ENCODE measurements at places on chromosomes 16 and 17. TPM values are rescaled to one million over a fixed set of nuclear protein-coding genes. Genes with fewer than 3 reads are reported as not detected.

The RAB37 gene
- 0.66 TPM for total RNA-seq

The BAIAP3 gene
- 1.2 TPM for total RNA-seq

The SRSF2 gene
- total RNA-seq: 245 TPM

The ICAM2 gene
- total RNA-seq: 6.8 TPM

The ARL5C gene
- total RNA-seq: not detected

The KCTD5 gene
- total RNA-seq: 19.8 TPM

The NKD1 gene
- 3.3 TPM for total RNA-seq

- no peaks in the 10 kb centered on the region for H3K27me3 ChIP-seq
- H3K27ac ChIP-seq: no peak overlapping the region
- H3K4me1 ChIP-seq: no peaks in the 10 kb centered on the region
- H3K36me3 ChIP-seq: no peaks in the 10 kb centered on the region
- no peak for DNase-seq
These were observed 26.6 kb upstream of the KCNG4 start for GRCh38 chr16:84266451-84266850.

DNA sequence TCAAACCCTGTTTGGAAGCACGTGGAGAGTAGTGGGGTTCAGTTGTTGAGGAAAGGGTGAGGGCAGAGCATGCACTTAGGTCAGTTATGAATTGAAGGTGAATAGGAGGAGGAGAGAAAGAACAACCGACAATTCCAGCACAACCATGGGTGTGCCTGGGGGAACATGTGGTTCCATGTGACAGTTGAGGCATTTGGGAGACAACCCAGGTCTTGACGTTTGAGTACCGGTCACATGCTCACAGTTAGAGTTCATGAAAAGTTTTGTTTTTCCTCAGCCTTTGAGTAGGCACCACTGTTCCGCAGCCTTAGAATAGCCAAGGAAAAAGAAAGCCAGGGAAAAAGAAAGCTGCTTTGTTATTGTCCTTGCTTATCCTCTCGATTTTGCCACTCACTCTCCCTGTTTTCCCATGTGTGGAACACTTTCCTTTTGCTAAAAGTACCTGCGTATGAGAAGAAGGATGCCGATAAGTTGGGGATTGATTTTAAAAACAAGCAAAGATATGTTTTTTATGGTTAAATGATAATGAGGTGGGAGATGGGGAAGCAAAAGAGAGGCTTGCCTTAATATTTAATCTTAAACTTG is 25.6 kb upstream of the ABCC11 start:
- no peaks in the 10 kb centered on the region for H3K27me3 ChIP-seq
- no peaks in the 10 kb centered on the region for H3K36me3 ChIP-seq
- H3K4me1 ChIP-seq: no peaks in the 10 kb centered on the region
- peak; percentile 26 for DNase-seq
- H3K4me3 ChIP-seq: no peak overlapping the region

- peaks cover 33% of the 10 kb centered on the region for H3K4me1 ChIP-seq
- no peak overlapping the region for H3K4me3 ChIP-seq
- DNase-seq: peak; percentile 84
- H3K27ac ChIP-seq: no peak overlapping the region
- H3K36me3 ChIP-seq: no peaks in the 10 kb centered on the region
These were observed 28.3 kb downstream of the MSI2 start for GRCh38 chr17:57284583-57284982.

DNA sequence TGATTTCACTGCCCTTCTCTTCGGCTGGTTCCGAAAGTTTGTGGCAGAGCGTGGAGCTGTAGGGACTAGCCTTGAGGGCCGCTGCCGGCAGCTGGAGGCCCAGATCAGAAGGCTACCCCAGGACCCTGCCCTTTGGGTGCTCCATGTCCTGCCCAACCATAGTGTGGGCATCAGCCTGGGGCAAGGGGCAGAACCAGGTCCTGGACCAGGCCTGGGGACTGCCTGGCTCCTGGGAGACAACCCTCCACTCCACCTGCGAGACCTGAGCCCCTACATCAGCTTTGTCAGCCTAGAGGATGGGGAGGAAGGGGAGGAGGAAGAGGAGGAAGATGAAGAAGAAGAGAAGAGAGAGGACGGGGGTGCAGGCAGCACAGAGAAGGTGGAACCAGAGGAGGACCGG is 856 bp upstream of the CXCL16 start:
- peaks cover 5% of the 10 kb centered on the region for H3K4me1 ChIP-seq
- H3K36me3 ChIP-seq: no peaks in the 10 kb centered on the region
- no peak for DNase-seq
- no peak overlapping the region for H3K27ac ChIP-seq
- H3K27me3 ChIP-seq: no peaks in the 10 kb centered on the region

DNA sequence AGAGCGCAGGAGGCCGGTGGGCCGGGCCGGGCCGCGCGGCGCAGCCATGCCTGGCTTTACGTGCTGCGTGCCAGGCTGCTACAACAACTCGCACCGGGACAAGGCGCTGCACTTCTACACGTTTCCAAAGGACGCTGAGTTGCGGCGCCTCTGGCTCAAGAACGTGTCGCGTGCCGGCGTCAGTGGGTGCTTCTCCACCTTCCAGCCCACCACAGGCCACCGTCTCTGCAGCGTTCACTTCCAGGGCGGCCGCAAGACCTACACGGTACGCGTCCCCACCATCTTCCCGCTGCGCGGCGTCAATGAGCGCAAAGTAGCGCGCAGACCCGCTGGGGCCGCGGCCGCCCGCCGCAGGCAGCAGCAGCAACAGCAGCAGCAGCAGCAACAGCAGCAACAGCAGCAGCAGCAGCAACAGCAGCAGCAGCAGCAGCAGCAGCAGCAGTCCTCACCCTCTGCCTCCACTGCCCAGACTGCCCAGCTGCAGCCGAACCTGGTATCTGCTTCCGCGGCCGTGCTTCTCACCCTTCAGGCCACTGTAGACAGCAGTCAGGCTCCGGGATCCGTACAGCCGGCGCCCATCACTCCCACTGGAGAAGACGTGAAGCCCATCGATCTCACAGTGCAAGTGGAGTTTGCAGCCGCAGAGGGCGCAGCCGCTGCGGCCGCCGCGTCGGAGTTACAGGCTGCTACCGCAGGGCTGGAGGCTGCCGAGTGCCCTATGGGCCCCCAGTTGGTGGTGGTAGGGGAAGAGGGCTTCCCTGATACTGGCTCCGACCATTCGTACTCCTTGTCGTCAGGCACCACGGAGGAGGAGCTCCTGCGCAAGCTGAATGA is 606 bp downstream of the THAP11 start:
- H3K27me3 ChIP-seq: no peaks in the 10 kb centered on the region
- H3K4me3 ChIP-seq: peak overlapping the region; percentile 85
- peak overlapping the region; percentile 98 for H3K27ac ChIP-seq
- DNase-seq: peak; percentile 56
- no peaks in the 10 kb centered on the region for H3K36me3 ChIP-seq

DNA sequence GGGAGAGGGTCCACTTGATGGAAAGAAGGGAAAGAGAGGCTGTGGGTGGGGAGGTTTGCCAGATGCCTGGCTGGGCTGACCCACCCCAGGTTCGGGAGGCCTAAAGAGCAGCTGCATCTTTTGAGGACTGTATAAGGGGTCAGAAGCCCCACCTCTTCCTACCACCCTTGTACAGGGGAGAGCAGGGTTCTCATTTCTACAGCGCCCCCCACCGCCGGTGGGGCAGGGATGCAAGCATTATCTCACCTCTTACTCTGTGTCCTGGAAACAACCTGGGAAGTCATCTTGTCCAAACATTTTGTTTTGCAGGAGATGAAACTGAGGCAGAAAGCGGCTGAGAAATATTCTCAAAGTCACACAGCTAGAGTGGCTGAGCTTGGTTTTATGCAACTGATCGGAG is 22.5 kb upstream of the CCDC182 start:
- no peaks in the 10 kb centered on the region for H3K36me3 ChIP-seq
- H3K27me3 ChIP-seq: no peaks in the 10 kb centered on the region
- no peaks in the 10 kb centered on the region for H3K4me1 ChIP-seq
- H3K27ac ChIP-seq: no peak overlapping the region

- H3K36me3 ChIP-seq: no peaks in the 10 kb centered on the region
- H3K27me3 ChIP-seq: no peaks in the 10 kb centered on the region
- no peak overlapping the region for H3K27ac ChIP-seq
These were observed 808 bp upstream of the ALOX15 start for GRCh38 chr17:4642286-4642685.

- H3K27ac ChIP-seq: no peak overlapping the region
- no peaks in the 10 kb centered on the region for H3K36me3 ChIP-seq
- no peak overlapping the region for H3K4me3 ChIP-seq
- no peak for DNase-seq
- no peaks in the 10 kb centered on the region for H3K4me1 ChIP-seq
These were observed 13.2 kb upstream of the NAGPA start for GRCh38 chr16:5046914-5047313.

- peaks cover 3% of the 10 kb centered on the region for H3K4me1 ChIP-seq
- no peak overlapping the region for H3K27ac ChIP-seq
- H3K27me3 ChIP-seq: no peaks in the 10 kb centered on the region
- H3K4me3 ChIP-seq: no peak overlapping the region
- no peaks in the 10 kb centered on the region for H3K36me3 ChIP-seq
These were observed 186.2 kb downstream of the RBFOX3 start for GRCh38 chr17:79424471-79425185.

DNA sequence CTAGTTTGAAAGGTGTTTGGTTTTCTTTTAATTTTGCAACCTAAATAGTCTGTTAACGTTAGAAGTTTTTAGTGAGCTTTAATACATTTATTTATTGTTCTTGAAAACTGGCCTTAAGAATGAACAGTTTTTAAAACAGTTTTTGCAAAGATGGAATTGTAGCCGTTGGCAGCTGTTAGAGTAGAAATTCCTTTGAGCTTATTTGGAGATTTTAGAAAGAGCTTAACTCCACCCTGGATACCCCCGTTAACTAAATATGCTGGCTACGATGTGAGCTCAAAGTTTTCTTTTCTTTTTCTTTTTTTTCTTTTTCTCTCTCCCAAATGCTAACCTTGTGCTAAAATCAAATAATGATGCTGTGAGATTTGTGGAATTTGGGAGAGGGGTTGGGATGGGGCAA is 75.2 kb downstream of the COX10 start:
- no peak overlapping the region for H3K27ac ChIP-seq
- H3K27me3 ChIP-seq: no peaks in the 10 kb centered on the region
- no peak for DNase-seq
- H3K4me3 ChIP-seq: no peak overlapping the region
- no peaks in the 10 kb centered on the region for H3K36me3 ChIP-seq

- H3K27ac ChIP-seq: no peak overlapping the region
- H3K27me3 ChIP-seq: peaks cover 6% of the 10 kb centered on the region
- H3K4me1 ChIP-seq: no peaks in the 10 kb centered on the region
- no peak overlapping the region for H3K4me3 ChIP-seq
- no peaks in the 10 kb centered on the region for H3K36me3 ChIP-seq
These were observed 17.0 kb downstream of the ENPP7 start for GRCh38 chr17:79747508-79748294.

GRCh38 chr16:69112285-69113129 is 7.1 kb downstream of the HAS3 start:
- peaks cover 2% of the 10 kb centered on the region for H3K4me1 ChIP-seq
- no peak overlapping the region for H3K4me3 ChIP-seq
- no peak overlapping the region for H3K27ac ChIP-seq
- no peaks in the 10 kb centered on the region for H3K36me3 ChIP-seq
- H3K27me3 ChIP-seq: no peaks in the 10 kb centered on the region
- DNase-seq: peak; percentile 44

- no peaks in the 10 kb centered on the region for H3K36me3 ChIP-seq
- no peaks in the 10 kb centered on the region for H3K27me3 ChIP-seq
- no peak for DNase-seq
- no peak overlapping the region for H3K27ac ChIP-seq
- H3K4me3 ChIP-seq: no peak overlapping the region
These were observed 80.5 kb downstream of the MYH13 start for GRCh38 chr17:10292057-10292937.

DNA sequence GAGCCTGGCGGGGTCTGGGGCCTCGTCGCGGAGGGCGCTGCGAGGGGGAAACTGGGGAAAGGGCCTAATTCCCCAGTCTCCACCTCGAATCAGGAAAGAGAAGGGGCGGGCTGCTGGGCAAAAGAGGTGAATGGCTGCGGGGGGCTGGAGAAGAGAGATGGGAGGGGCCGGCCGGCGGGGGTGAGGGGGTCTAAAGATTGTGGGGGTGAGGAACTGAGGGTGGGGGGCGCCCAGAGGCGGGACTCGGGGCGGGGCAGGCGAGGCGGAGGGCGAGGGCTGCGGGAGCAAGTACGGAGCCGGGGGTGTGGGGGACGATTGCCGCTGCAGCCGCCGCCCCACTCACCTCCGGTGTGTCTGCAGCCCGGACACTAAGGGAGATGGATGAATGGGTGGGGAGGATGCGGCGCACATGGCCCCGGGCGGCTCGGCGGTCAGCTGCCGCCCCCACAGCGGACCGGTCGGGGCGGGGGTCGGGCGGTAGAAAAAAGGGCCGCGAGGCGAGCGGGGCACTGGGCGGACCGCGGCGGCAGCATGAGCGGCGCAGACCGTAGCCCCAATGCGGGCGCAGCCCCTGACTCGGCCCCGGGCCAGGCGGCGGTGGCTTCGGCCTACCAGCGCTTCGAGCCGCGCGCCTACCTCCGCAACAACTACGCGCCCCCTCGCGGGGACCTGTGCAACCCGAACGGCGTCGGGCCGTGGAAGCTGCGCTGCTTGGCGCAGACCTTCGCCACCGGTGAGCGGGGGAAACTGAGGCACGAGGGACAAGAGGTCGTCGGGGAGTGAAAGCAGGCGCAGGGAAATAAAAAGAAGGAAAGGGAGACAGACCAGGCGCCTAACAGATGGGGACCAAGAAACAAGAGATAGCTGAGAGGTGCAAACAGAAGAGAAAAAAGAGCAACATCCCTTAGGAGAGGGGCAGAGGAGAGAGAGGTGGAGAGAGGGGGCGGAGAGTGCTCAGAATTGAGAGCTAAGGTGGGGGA is at the start of gene PNMT:
TSS of gene PNMT (plus strand) at position 509 of the 980 bp plus-strand sequence. CDS start at position 532, 23 bp downstream.
- peak within 1 kb of the TSS; percentile 32 for H3K4me3 ChIP-seq
- no peak within 1 kb of the TSS for H3K27ac ChIP-seq
- DNase-seq: peak; percentile 65
- no peaks in the 10 kb centered on the region for H3K27me3 ChIP-seq
- H3K4me1 ChIP-seq: peaks cover 4% of the 10 kb centered on the region
- H3K36me3 ChIP-seq: no peaks in the 10 kb centered on the region

- no peak overlapping the region for H3K27ac ChIP-seq
- no peaks in the 10 kb centered on the region for H3K27me3 ChIP-seq
- H3K4me3 ChIP-seq: no peak overlapping the region
- no peaks in the 10 kb centered on the region for H3K36me3 ChIP-seq
- H3K4me1 ChIP-seq: peaks cover 12% of the 10 kb centered on the region
- DNase-seq: no peak
These were observed 52.2 kb upstream of the GSE1 start for GRCh38 chr16:85560932-85561247.

DNA sequence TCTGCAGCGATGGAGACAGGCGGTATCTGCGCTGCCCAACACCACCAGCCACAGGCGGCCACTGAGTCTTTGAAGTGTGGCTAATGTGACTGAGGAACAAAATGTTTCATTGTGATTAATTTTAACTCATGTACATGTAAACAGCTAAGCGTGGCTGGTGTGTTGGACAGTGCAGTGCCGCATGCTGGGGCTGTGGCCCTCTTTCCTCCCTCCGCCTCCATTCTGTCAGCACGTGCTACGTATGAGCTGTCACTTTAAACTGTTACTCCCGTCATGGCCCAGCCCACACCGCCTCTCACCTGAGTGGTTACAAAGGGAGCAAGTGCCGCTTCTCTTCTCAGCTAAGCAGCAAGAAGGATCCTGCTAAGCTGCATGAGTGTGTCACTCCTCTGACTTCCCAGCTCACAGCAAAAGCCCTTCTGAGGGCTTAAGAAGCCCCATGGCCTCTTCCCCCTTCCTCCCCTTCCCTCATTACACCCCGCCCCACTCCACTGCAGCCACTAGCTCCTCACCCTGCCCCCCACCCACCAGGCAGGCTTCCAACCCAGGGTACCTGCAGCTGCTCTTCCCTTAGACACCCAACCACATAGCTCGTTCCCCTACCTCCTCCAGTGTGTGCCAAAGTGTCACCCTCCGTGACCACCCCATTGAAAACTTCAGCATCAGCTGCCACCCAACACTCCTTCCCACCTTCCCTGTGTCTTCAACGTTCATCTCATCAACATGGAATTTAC is 15.0 kb downstream of the HASPIN start:
- no peak overlapping the region for H3K4me3 ChIP-seq
- H3K27ac ChIP-seq: no peak overlapping the region
- H3K4me1 ChIP-seq: peaks cover 5% of the 10 kb centered on the region
- no peaks in the 10 kb centered on the region for H3K36me3 ChIP-seq
- no peaks in the 10 kb centered on the region for H3K27me3 ChIP-seq
